ENCODE measurements at places on chromosomes 2 and 18.

GRCh38 chr2:142020368-142020767 lies 110.4 kb downstream of the LRP1B start:
- DNase-seq = no peak

- DNase-seq = no peak
Observed at GRCh38 chr2:116696223-116696622, 1118.3 kb upstream of the DDX18 start.

GRCh38 chr2:236541008-236541562 lies 28.5 kb upstream of the ACKR3 start:
- no peak for DNase-seq

DNA sequence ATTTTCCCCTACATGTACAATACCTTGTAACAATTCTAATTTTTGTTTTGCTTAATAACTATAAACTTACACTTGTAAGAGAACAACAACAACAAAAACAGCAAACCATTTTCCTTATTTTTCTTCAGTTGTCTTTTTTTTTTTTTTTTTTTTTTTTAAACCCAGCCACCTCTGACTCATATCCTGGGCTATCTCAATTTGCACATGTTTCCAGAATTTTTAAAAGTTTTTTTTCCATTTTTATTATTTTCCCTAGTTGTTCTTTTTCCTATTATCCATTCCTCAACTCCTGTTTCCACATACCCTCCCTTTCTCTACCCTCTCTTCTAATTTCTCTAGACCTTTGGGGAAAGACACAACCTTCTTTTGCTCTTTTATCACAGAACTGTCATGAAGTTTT lies 112.5 kb downstream of the EFEMP1 start:
- no peak for DNase-seq

DNA sequence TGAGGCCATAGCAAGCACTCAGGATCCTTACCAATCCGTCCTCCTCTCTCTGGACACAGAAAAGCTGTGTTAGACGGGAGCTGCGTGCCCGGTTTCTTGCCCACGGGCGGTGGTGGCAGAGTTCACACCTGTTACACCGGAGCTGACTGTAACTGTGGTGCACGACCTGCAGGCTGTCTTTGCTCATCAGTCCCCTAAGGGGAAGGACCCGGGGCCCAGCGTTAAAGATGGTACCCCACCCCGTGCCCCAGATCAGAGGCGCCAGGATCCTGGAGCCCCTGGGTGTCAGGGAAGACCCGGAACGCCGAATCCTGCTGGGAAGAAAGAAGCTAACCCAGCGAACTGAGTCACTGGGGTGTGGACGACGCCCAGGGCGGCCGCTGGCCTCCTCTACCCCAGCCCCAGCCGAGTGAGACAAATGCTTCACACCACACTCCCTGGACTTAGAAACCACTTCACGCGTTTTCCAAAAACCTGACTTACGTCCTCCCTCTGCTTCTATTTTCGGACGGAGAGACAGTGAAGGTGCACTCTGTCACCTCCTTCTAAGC lies 293.6 kb upstream of the SALL3 start:
- DNase-seq = no peak

GRCh38 chr2:85089585-85089984 lies 43.6 kb upstream of the TCF7L1 start:
- no peak for DNase-seq

DNA sequence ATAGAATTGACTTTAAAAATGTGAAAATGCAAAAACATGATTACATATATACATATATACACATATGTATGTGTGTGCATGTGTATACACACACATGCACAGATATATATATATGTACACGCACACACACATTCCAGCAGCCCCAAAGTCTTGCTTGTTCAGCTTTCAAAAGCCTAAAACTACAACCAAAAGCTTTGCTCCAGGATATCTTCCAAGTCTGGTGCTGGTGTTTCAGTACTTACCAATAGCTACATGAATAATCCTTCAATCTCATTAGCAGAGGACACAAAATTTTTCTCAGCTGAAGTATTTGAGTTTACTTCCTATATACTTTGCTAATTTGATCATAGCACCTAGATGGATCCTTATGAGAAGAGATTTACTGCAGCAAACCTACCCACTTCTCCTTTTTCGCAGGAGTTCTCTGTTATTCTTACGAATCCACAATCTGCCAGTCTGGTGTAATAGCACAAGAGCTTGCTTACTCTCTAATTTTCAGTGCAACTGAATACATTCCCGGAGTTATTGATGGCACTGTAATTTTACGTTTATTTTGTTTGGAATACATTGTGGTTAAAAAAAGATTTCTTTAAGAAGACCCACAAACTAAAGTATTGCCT lies 553.3 kb downstream of the ARHGAP15 start:
- DNase-seq = no peak

DNA sequence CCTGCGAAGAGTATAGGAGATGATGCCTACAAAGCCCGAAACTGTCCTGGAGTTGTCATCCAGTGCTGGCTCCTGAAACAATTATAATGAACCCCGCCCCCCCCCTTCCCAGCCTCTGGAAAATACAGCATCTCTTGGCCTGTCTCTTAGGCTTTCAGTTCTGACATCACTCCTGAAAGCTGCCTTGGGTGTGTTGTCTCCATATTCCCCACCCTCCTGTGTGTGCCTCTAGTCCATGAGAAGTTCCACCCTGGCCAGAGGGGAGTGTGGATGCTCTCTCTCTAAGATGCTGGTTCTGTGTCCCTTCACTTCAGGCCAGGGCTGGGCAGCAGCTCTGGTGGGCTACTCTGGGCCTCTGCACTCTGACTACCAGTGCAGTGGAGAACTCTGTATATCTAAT lies 58.9 kb upstream of the TGFA start:
- no peak for DNase-seq

DNA sequence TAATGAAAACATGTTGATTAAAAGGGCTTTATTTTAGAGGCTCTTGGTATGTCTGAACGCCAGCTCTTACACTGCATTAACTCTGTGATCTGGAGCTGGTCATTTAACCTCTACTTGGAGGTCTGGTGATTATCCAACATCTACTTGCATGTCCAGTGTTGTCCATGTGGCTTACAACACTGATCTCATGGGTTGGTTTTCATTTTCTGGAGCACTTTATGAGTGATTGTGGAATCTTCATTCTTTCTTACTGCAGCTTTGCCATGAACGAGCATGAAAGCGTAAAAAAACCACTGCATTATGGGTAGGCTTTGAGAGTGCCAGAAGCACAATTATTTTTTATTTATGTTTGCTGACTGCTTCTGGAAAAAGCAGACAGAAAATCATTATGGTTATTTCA lies 4.8 kb downstream of the CCDC195 start:
- no peak for DNase-seq

- no peak for DNase-seq
Observed at GRCh38 chr2:229195346-229195947, 75.6 kb downstream of the PID1 start.

- no peak for DNase-seq
Observed at GRCh38 chr2:88248280-88248828, 78.2 kb downstream of the THNSL2 start.

DNA sequence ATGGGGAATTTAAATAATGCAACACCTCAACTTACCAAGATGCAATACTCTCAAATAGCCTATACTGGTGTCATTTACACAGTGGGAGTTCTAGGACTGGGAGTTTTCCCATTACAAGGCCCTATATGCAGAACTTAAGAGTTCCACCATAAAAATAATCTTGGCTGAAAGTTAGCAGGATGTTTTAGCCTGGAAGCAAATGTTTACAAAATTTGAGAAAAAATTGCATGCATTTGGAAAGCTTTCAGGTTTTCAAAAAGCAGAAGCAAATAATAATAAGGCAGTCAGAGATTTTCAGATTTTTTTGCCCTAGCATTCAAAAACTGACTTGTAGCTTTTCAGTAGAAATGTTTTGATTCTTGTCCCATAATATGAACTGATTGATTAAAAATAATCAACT lies 397.3 kb downstream of the ARHGAP15 start:
- no peak for DNase-seq

GRCh38 chr18:77448046-77448445 lies 198.4 kb downstream of the GALR1 start:
- no peak for DNase-seq

DNA sequence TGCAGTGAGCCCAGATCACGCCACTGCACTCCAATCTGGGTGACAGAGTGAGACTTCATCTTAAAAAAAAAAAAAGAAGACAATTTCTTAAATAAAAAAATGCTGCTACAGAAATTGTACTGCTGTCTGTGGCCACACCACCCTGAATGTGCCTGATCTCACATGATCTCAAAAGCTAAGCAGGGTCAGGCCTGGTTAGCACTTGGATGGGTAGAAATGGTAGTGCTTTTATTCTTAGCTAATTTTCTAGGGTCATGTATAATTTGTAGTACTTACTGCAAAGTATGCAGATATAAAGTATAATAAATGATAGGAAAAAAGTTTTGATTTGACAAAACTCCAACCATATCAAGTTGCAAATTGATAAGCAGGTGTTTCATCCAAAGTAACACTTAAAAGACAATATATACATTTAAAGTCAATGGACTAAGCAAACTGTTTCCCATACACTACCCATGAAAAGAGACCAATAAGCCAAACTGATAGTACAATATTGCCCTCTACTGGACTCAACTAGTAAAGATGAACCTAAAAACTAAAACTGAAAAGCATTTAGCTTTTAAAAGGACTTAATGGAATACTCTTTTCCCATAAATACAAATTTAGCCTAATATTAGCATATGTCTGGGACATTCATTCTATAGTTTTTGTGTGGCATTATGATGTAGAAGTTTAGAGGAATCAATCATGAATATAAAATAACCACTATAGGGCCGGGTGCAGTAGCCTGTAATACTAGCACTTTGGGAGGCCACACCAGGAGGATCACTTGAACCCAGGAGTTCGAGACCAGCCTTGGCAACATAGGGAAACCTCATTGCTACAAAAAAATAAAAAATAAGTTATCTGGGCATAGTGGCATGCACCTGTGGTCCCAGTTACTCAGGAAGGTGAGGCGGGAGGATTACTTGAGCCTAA lies 18.6 kb upstream of the PEX13 start:
- DNase-seq = no peak

DNA sequence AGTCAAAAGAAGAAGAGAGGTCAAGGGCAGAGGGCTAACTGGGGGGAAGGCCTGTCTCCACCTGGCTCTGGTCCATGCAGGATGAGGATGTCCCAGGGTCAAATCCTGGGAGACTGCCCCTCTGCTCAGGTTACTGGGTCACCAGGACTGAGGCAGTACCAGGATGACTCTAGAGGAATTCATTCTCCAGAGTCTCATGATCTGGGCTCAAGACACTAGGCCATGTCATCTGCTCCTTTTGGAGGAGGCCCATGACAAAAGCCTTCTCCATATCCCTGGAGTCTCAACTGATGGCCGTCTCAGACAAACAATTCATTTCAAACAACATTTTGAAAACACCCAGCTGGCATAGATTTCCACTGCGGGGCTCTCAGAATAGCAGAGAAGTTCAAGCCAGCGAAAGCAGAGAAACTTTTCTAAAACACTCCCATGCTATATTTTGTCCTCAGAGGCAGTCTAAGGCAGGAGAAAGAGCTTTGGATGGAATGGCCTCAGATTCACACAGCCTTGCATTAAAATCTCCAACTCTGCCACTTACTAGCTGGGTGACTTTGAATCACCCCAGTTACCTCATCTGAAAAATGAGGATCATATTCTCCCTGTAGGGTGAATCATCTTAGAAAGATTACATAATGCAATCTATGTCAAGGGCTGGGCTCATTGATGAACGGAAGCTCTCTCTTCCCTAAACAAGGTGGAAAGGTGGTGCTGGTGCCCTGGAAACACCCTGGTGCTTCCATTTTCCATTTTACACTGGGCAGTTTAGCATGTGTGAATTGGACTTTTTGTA lies 48.8 kb upstream of the LCLAT1 start:
- DNase-seq = no peak

GRCh38 chr2:167115541-167115940 lies 227.3 kb downstream of the XIRP2 start:
- DNase-seq = no peak

DNA sequence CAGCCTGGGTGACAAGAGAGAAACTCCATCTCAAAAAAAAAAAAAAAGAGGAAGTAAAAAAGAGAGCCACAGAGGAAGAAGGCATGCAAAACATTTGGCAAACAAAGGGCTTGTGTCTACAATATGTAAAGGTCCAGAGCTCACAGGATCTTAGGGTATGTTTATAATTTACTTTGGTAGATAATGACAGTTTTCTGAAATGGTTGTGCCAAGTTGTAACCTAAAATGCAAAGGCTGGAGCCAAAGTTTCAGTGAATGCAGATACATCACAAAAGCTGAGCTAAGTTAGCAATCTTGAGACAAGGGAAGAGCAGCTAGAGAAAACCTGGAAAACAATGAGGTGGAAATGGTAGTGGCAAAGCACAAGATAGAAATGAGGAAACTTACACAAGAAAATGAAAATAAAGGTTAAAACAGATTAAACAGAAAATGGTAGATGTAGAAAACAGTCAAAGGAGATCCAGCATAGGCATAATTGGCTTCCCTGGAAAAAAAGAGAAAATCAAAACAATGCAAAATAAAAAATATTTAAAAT lies 77.5 kb upstream of the HK2 start:
- no peak for DNase-seq

DNA sequence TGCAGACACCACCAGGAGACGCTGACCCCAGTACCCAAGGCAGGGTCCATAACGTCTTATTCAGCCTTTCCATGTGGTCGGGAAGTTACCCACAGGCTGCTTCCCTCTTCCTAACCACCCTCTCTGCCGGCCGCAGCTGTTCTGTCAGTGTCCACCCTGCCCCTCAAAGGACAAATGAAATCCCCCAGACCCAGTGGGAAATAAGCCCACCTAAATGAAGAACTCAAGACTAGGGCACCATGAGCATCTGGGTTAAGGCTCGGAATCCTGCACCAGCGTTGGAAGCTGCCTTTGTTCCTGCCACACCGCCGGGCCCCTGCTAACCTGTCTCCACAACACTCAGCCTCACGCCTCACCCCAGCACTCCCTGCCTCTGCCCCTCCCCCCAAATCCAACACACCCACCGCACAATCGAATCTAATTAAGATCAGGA lies 21.7 kb downstream of the BCL11A start:
- no peak for DNase-seq

DNA sequence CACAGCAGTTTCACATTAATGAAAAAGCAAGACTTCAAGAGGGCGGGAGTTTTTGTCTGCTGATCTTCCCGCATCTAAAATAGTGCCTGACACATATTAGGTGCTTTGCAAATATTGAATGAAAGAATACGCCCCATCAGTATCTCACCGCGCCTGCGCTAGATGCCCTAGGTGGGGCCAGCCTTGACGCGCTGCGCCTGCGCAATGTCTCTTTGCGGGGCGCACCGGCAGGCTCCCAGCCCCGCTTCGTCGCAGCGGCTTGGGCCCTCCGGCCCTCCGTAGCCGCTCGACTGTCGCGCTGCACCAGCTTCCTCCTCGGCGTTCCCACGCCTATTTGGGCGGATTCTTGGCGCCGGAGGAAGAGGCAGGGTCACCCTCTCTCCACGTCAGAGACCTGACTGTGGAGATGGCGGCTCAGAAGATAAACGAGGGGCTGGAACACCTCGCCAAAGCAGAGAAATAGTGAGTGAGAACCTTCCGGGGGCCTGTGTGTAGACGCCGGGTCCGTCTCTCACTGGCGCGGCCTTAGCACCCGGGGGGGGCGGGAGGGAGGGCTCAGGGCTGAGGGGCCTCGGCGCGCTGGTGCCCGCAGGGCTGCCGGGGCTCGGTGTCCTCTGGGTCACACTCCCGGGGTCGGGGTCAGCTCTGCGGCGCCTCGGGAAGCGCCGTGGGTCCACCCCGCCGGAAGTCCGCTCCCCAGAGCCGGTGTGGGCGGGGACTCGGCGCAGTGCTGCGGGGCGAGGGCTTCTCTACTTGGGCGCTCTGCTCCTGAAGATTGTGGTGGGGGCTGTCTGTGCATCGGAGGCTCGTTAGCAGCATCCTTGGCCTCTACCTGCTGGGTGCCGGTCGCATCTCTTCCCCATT lies at the start of gene NAPG:
Gene NAPG, plus strand, starts transcription at position 331 of the 864 bp plus-strand sequence. Its CDS starts 76 bp downstream, at position 407.
- peak; percentile 80 for DNase-seq

Data from T-helper 2 cell (primary cell).